DMS153 (cell line): ENCODE measurements at places on chromosomes 6 and 20.

- DNase-seq: no peak
Measured at GRCh38 chr20:3813848-3814581, 6.3 kb upstream of the AP5S1 start.

DNA sequence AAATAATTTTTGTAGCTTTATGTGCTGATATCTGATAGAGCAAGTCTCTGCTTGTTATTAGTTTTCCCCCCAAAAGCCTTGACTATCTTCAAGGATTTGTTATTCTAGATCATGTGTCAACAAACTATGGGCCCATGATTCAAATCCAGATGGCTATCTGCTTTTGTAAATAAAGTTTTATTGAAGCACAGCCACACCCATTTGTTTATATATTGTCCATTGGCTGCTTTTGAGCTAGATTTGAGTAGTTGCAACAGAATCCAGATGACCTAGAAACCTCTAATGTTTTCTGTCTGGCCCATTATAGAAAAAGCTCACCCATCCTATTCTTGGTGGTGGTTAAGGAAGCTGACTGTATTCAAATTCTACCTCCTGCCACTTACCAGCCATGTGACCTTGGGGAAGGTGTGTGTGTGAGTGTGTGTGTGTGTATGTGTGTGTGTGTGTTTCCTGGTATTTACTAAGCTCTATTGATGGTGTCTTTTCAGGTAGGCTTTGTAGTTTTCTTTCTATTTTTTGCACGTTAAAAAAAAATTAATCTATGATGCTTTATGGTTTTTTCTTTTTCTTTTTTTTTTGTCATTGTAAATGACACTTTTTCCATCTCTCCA lies 1.3 kb upstream of the GTSF1L start:
- peak; percentile 37 for DNase-seq

DNA sequence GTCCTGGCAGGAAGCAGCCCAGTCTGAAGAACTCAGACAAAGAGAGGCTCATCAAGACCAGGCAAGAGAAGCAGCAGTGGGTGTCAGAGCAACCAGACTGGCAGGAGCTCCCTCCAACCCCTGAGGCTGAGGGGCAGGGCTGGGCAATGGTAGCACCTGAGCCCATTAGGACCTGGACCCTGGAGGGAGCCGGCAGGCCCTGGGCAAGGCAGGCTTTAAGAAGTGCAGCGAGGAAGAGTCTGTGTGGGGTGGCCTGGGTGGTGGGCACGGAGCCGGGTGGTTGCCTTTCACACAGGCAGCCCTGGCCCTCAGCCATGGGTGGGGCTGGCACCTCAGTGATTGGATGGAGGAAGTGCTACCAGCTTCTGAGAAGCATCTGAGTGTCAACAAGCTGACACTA lies 33.1 kb upstream of the IRF4 start:
- DNase-seq: no peak

DNA sequence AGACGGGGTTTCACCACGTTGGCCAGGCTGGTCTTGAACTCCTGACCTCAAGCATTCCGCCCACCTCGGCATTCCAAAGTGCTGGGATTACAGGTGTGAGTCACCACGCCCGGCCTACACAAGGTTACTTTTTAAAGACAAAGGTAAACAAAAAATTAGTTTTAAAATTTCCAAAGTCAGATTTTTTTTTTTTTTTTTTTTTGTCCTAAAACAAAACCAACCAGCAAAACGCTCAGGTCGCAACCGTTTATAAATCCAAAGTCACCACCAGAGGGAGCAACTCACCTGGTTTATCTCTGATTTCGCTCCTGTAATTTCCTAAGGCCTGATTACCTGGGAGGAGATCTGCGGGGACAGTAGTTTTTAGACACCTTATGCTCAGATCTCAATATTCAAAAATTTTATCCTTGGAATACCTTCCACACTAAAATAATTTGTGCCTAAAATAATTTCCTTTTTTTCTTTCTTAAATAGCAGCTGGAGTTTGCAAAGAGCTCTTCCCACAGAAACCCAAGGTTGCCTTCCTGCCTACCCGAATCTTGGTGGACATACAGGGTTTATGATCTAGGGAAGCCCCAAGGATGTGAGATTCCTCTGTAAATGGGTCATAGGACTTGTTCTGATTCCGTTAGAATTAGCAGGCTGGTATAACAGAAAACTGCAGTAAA lies 19.8 kb upstream of the TREM1 start:
- DNase-seq: peak; percentile 67

- DNase-seq: no peak
Measured at GRCh38 chr20:63500902-63501817, 2.3 kb upstream of the EEF1A2 start.

DNA sequence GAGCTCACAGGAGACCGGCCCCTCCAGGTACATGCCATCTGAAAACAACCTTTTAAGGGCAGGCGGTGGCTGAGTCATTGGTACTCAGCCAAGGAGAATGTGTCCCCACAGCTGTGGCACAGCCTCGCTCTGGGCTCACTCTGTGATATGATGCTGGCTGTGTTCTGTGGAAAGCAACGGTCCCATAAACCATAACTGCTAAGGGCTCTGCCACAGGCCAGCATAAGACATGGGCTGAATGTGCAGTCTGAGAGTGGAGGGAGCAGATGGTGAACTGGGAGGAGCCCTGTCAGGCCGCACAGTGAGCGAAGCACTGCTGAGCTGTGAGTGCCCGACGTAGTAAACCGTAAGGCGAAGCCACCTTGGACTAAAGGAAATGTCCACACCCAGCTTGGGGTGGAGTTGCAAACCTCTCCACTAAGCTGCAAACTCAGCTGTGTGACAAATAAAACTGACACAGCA lies 375.8 kb downstream of the THBS2 start:
- peak; percentile 87 for DNase-seq

DNA sequence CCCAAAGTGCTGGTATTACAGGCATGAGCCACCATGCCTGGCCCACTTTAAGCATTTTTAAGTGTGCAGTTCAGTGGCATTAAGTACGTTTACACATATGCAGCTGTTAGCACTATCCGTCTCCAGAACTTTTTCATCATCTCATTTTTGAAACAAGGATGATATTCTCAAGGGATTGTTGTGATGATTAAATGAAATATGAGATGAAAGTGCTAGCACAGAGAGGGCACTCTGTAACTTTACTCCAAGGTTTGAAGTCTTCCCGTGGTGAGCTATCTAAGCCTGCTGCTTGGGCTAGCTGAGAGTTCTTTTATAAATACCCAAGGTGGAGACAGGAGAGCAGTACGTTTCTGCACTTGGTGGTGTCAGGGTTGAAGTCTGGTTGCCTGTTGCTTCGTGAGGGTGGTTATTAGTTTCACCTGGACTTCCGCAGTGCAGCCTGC lies 6.6 kb downstream of the TM9SF4 start:
- DNase-seq: no peak

- no peak for DNase-seq
Measured at GRCh38 chr20:22512911-22513489, 71.4 kb downstream of the FOXA2 start.

DNA sequence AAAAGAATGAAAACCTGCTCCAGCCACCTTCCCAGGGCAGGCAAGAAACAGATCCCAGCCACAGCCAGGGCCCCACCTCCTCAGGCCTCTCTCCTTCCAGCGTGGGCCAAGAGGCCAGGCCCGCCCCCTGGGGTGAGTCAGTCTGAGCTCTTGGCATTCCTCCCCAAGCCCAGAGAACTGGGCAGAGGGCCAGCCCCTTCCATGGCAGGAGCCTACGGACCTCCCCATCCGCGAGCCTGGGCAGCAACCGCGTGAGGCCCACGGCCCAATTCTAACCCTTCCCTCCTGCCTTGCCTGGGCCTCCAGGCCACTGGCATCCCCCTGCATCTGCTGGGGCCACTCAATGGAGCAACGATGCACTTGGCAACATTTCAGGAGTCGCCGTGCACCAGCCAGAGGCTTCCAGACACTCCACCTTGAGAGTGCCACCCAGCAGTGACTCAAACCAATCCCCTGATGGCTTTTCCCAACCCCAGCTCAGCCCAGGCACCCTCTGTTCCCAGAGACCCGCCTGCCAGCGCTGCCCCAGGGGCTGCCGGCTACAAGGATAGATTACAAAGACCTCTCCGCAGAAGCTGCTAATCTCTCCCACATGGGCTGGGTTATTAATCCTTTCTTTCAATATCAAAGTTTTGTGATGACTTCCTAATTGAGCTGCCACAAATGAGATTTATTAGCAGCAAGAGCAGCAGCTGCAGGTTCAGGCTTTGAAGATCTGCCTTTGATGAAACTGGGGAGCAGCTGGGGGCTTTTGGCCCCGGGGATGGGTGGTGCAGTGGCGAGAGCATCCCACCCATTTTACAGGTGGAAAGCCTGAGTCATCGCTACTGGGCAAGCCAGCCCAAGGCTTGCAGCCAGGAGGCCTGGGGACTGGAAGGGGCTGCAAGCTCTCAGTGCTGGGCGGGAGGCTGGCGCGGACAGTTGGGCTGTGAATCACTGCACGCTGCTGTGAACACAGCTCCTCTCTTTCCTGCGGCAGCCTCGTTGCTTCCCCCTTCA lies 85.7 kb downstream of the NFATC2 start:
- DNase-seq: peak; percentile 58

DNA sequence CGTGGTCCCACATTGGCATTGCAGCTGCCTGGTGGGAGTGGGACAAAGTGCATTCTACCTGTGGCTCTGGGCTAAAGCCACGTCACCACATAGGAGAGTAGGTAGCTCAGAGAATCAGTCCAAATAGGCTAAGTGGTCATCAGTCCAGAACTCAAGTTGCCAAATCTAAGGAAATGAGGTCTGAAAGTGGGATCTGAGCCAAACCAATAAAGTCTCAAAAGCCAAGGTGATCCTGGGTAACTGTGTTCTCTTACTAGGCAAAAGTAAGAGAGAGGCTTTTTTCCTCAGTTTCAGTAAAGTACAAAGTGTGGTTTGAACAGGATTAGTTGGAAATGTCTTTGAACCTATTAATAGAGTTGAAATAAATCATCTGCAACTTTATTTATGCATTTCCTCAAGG lies 68.6 kb upstream of the CNKSR3 start:
- no peak for DNase-seq

GRCh38 chr6:44558832-44559251 lies 171.3 kb downstream of the CDC5L start:
- DNase-seq: no peak

- no peak for DNase-seq
Measured at GRCh38 chr6:158009114-158009891, 27.6 kb downstream of the SYNJ2 start.

DNA sequence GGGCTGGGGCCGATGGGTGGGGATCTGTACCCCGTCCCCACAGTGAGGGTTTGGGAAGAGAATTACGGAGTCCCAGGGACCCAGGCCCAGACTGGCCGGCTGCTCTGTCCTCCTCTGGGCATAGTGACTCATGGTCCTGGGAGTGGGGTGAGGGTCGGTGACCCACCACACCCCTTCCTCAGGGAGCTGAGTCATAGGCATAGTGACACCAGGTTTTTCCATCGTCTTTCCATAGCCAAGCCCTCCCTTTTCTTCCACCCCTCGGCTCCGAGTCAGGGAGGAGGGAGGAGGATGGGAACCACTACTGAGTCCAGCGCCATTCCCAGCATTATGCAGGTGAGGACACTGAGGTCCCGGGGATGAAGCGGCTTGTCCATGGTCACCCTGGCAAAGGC lies 8.9 kb downstream of the CYP21A2 start:
- no peak for DNase-seq

GRCh38 chr20:37290158-37290810 lies 829 bp downstream of the MANBAL start:
- DNase-seq: no peak

DNA sequence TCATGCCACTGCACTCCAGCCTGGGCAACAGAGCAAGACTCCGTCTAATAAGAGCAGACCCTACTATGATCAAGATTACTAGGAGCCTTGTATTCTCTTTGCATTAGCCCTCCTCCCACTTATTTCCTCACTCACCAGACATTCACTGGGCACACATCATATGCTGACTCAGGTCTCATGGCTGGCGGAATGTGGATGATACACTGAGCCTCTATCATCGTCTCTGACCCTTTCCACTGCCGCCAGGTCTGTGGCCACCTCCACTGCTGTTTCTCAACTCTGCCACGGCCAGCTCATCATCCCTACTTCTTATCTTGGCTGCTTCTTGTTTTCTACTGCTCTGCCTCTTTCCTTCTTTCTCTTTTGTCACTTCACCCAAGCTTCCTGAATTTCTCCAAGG lies 161.0 kb downstream of the BACH2 start:
- no peak for DNase-seq

GRCh38 chr6:142301651-142302391 lies at the start of gene ADGRG6:
Gene ADGRG6, plus strand, starts transcription at chr6:142302007. Its CDS starts 323 bp downstream, at chr6:142302330.
- peak; percentile 28 for DNase-seq

GRCh38 chr6:154394571-154394970 lies 38.0 kb upstream of the IPCEF1 start:
- DNase-seq: no peak

DNA sequence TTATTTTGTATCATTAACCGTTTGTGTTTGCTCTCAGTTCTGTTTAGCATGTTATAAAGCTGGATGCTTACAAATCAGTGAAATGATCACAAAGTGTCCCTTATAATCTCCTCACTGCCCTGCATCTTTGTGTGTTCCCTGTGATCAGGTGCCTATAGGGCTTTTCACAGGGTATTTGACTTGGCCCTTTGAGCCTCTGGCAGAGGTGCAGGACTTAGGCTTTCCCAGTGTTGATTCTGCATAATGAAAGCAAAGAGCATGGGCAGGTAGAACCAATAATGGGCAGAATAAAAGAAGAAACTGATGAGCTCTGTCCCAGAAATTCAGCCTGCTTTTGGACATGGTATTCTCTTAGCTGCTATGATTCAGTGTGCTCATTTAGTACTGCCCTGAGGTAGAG lies 16.9 kb upstream of the PBOV1 start:
- peak; percentile 27 for DNase-seq

GRCh38 chr6:139013185-139013800 lies 15.3 kb upstream of the ABRACL start:
- no peak for DNase-seq

DNA sequence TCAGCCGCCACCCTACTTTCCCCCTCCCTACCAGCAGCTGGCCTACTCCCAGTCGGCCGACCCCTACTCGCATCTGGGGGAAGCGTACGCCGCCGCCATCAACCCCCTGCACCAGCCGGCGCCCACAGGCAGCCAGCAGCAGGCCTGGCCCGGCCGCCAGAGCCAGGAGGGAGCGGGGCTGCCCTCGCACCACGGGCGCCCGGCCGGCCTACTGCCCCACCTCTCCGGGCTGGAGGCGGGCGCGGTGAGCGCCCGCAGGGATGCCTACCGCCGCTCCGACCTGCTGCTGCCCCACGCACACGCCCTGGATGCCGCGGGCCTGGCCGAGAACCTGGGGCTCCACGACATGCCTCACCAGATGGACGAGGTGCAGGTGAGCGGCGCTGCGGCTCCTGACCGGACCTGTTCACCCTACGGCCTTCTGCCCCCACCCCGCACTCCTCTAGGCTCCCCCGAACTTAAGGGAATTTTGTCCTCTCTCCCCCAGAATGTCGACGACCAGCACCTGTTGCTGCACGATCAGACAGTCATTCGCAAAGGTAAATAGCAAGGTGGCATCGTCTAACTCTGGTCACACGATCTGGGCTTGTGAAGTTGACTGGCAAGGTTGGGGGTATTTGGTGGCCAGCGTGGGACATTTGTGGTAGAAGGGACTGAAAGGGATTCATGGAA lies 2.3 kb downstream of the TFAP2C start:
- no peak for DNase-seq

GRCh38 chr6:84467296-84467695 lies 239.9 kb upstream of the CEP162 start:
- no peak for DNase-seq

- peak; percentile 76 for DNase-seq
Measured at GRCh38 chr20:21518292-21518991, 4.6 kb upstream of the NKX2-2 start.
